ENCODE measurements at places on chromosomes 7 and 10.

GRCh38 chr7:81776161-81776560 lies 6.3 kb upstream of the HGF start:
- no peak for DNase-seq

GRCh38 chr10:129710510-129710847 lies 243.4 kb downstream of the MGMT start:
- no peak for DNase-seq

DNA sequence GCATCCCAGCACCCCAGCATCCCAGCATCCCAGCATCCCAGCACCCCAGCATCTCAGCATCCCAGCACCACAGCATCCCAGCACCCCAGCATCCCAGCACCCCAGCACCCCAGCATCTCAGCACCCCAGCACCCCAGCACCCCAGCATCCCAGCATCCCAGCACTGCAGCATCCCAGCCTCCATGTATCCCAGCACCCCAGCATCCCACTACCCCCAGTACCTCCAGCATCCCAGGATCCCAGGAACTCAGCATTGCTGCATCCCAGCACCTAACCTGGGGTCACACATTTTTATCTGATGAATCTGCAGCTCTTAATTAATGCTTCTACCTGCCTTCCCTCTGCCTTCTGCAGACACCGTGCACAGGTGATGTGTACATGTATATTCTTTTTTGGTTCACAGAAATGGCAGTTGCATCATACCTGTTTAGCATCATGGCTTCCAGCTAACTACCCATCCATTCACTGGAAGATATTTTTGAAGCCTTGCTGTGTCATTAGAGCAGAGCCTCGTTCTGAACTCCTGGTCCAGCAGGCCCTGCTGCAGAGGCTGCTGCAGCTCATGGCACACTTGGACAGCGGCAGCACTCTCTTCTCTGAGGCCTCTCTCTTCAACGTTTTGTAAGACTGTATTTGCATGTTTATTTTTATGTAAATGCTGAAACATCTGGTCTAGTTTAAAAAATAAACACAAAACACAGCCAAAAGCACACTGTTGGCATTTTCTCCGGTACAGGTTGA lies 4.6 kb upstream of the CFAP46 start:
- no peak for DNase-seq

GRCh38 chr10:14624600-14624999 lies 150.1 kb downstream of the FAM107B start:
- no peak for DNase-seq

DNA sequence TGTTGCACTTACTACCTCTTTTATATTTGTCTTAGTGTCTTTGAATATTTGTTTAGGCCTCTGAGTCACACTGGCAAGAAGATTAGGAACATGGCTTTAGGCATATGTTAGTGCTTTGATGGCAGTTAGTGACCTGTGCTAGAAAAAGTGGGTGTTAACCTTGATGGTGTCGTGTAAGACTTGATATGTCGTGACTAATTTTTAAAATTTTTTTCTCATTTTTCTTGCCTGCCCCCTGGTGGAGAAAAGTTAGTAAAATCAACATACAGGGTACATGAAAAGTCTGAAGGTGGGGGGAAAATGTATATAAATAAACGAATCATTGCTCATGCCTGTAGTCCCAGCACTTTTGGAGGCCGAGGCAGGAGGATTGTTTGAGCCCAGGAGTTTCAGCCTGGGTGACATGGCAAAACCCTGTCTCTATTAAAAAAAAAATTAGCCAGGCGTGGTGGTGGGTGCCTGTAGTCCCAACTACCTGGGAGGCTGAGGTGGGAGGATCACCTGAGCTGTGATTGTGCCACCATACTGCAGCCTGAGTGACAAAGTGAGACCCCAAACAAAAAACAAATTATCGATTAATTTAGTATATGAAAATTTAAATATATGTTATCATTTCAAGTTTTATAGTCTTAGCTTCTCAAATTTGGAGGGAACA lies 44.6 kb downstream of the TAX1BP1 start:
- DNase-seq = peak; percentile 44

DNA sequence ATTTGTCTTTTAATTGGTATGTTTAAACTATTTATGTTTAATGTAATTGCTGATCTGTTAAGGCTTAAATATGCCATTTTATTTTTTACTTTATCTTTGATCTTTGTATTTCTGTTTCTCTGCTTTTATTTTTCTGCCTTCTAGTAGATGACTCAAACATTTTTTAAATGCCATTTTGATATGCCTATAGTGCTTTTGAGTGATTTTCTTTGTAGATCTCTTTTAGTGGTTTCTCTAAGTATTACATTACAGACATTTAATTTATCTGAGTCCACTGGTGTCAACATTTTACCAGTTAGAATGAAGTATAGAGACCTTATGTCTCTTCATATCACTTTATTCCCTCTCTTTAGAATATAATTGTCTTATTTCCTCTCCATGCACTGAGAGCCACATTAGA lies 32.7 kb downstream of the IL6 start:
- DNase-seq = no peak
